ENCODE measurements at places on chromosomes 12 and 14. TPM values are rescaled to one million over a fixed set of nuclear protein-coding genes. Genes with fewer than 3 reads are reported as not detected.

- H3K27me3 ChIP-seq, result no peaks in the 10 kb centered on the region
- 0 out of 2 replicates have a peak, but pooled peaks cover 3% of the 10 kb centered on the region for H3K4me1 ChIP-seq
- no peak overlapping the region for H3K4me3 ChIP-seq
- DNase-seq, result no peak
Measured at GRCh38 chr14:96176275-96176674, 28.4 kb upstream of the BDKRB2 start.

- DNase-seq, result no peak
- H3K4me1 ChIP-seq, result no peaks in the 10 kb centered on the region
- peaks cover 6% of the 10 kb centered on the region for H3K27me3 ChIP-seq
- no peak overlapping the region for H3K4me3 ChIP-seq
Measured at GRCh38 chr14:38941488-38941887, 161.5 kb downstream of the SEC23A start.

DNA sequence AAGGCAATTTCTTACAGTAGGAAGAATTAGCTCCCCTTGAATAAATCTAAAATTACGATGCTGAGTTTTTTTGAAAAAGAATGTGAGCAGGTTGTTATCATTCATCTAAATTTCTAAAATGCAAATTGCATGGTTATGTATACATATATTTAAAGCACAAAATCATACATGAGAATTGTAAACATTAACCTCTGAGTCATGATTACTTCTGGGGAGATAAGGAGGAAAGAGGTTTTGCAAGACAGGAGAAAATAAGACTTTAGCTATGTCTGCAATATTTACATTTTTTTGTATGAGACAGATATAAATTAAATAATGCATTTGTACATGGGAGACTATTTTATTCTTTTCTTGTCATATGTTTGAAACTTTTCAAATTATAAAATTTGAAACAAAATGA lies 72.2 kb downstream of the TSPAN8 start:
- no peaks in the 10 kb centered on the region for H3K27me3 ChIP-seq
- no peak for DNase-seq
- H3K36me3 ChIP-seq, result peaks cover 11% of the 10 kb centered on the region
- no peak overlapping the region for H3K4me3 ChIP-seq
- H3K27ac ChIP-seq, result no peak overlapping the region

DNA sequence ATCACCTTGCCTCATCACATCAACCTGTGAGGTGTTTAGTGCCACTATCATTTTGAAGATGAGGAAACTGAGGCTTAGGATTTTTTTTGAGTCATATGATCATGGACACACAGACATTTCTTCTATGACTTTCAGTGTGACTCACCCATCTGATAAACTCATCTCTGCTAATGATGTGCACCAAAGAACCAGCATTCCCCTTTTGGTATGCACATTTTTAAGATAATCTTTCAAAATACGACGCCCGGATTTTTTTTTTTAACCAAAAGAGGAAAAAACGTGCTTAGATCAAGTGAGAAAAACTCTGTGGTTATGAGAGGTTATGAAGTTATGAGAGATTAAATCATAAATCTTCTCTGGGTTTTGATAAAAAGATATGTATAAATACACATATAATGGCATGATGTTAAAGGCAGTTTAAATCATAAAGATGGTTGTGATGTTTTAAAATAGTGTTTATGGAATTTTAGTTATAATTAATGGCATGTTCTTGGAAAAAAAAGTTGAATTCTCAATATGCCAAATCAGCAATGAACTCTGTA lies 948.1 kb downstream of the TMTC2 start:
- peaks cover 8% of the 10 kb centered on the region for H3K4me1 ChIP-seq
- no peaks in the 10 kb centered on the region for H3K27me3 ChIP-seq
- DNase-seq, result no peak
- peak overlapping the region; percentile 5 for H3K27ac ChIP-seq

GRCh38 chr12:8031872-8032241 lies 659 bp upstream of the FOXJ2 start:
- no peak for DNase-seq
- peak overlapping the region; percentile 84 for H3K4me3 ChIP-seq
- 0 out of 2 replicates have a peak overlapping the region, but pooled peaks have one; percentile 69 for H3K27ac ChIP-seq
- H3K27me3 ChIP-seq, result no peaks in the 10 kb centered on the region
- peaks cover 49% of the 10 kb centered on the region for H3K4me1 ChIP-seq

- DNase-seq, result no peak
- no peaks in the 10 kb centered on the region for H3K27me3 ChIP-seq
- H3K27ac ChIP-seq, result no peak overlapping the region
- H3K4me1 ChIP-seq, result no peaks in the 10 kb centered on the region
Measured at GRCh38 chr12:117456076-117456475, 94.7 kb upstream of the NOS1 start.

Gene B4GALNT1
- total RNA-seq, result 1.2 TPM

Gene WSCD2
- 1.6 TPM for total RNA-seq

Gene KIF5A
- total RNA-seq, result 16.1 TPM

DNA sequence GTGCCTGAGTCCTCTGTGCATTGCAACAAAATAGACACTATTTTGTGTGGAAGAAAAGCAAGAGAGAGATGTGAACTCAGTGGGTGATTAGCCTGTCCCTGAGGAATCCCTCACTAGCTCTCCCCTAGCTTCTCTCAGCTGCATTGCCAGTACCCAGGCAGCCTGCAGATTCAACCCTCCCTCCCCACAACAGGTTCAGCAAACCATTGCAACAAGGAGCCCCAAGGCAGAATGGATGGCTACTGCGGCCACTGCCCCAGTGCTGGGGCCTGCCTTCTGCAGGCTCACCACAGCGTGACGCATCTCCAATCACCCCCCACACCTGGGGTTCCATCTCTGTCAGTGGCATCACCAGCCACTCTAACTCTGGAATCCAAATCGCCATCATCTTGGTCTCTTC lies 2.3 kb downstream of the CRACR2A start:
- peaks cover 29% of the 10 kb centered on the region for H3K27me3 ChIP-seq
- H3K4me1 ChIP-seq, result peaks cover 8% of the 10 kb centered on the region
- no peaks in the 10 kb centered on the region for H3K36me3 ChIP-seq
- DNase-seq, result no peak
- H3K4me3 ChIP-seq, result no peak overlapping the region

DNA sequence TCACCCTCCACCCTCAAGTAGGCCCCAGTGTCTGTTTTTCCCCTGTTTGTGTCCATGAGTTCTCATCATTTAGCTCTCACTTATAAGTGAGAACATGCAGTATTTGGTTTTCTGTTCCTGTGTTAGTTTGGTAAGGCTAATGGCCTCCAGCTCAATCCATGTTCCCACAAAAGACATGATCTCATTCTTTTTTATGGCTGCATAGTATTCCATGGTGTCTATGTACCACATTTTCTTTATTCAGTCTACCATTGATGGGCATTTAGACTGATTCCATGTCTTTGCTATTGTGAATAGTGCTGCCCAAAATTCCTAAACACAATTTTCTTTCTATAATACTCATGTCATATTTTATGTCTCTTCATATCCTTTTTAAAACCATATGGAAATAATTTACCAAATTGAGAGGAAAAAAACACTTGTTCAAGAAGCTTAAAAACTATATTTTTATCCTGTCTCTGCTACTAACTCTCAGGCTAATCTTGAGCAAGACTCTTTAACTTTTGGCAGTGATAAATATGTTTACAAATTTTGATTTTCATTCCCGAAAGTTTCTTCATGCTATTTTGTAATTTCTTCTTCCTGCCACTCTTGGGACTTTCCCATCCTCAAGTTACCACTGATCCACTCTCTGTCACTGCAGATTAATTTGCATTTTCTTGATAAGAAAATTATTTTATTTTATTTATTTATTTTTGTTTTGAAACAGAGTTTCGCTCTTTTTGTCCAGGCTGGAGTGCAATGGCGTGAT lies 28.0 kb upstream of the OSBPL8 start:
- H3K27me3 ChIP-seq, result no peaks in the 10 kb centered on the region
- no peak for DNase-seq
- H3K4me1 ChIP-seq, result no peaks in the 10 kb centered on the region
- H3K4me3 ChIP-seq, result no peak overlapping the region
- H3K36me3 ChIP-seq, result no peaks in the 10 kb centered on the region

GRCh38 chr14:32764131-32764530 lies 174.5 kb upstream of the NPAS3 start:
- H3K4me1 ChIP-seq, result no peaks in the 10 kb centered on the region
- no peak overlapping the region for H3K4me3 ChIP-seq
- no peak overlapping the region for H3K27ac ChIP-seq
- DNase-seq, result no peak
- no peaks in the 10 kb centered on the region for H3K27me3 ChIP-seq

GRCh38 chr14:39853441-39853840 lies 421.2 kb upstream of the FBXO33 start:
- peaks cover 10% of the 10 kb centered on the region for H3K4me1 ChIP-seq
- no peak overlapping the region for H3K4me3 ChIP-seq
- H3K27me3 ChIP-seq, result no peaks in the 10 kb centered on the region
- H3K27ac ChIP-seq, result no peak overlapping the region
- DNase-seq, result no peak
- no peaks in the 10 kb centered on the region for H3K36me3 ChIP-seq

GRCh38 chr14:74299061-74299545 lies 3.6 kb downstream of the ABCD4 start:
- H3K36me3 ChIP-seq, result peaks cover 26% of the 10 kb centered on the region
- H3K27ac ChIP-seq, result peak overlapping the region; percentile 81
- no peaks in the 10 kb centered on the region for H3K27me3 ChIP-seq
- H3K4me3 ChIP-seq, result no peak overlapping the region

Gene PAPLN
- total RNA-seq, result 9.3 TPM

GRCh38 chr12:109557805-109558204 lies 15.5 kb downstream of the MMAB start:
- H3K27ac ChIP-seq, result no peak overlapping the region
- H3K36me3 ChIP-seq, result peaks cover 13% of the 10 kb centered on the region
- no peak overlapping the region for H3K4me3 ChIP-seq
- peaks cover 3% of the 10 kb centered on the region for H3K4me1 ChIP-seq

Gene NDRG2
- total RNA-seq, result 30.1 TPM

GRCh38 chr14:89304972-89305703 lies 111.9 kb downstream of the FOXN3 start:
- H3K4me3 ChIP-seq, result no peak overlapping the region
- no peak for DNase-seq
- H3K27ac ChIP-seq, result peak overlapping the region; percentile 98

- no peak overlapping the region for H3K27ac ChIP-seq
- peak; percentile 37 for DNase-seq
- peaks cover 38% of the 10 kb centered on the region for H3K27me3 ChIP-seq
- H3K4me3 ChIP-seq, result peak overlapping the region; percentile 75
- H3K4me1 ChIP-seq, result peaks cover 12% of the 10 kb centered on the region
- H3K36me3 ChIP-seq, result no peaks in the 10 kb centered on the region
Measured at GRCh38 chr12:1606021-1606622, 11.7 kb upstream of the FBXL14 start.

- DNase-seq, result no peak
- no peaks in the 10 kb centered on the region for H3K27me3 ChIP-seq
- H3K4me3 ChIP-seq, result no peak overlapping the region
Measured at GRCh38 chr12:46553911-46554310, 181.3 kb upstream of the SLC38A2 start.

DNA sequence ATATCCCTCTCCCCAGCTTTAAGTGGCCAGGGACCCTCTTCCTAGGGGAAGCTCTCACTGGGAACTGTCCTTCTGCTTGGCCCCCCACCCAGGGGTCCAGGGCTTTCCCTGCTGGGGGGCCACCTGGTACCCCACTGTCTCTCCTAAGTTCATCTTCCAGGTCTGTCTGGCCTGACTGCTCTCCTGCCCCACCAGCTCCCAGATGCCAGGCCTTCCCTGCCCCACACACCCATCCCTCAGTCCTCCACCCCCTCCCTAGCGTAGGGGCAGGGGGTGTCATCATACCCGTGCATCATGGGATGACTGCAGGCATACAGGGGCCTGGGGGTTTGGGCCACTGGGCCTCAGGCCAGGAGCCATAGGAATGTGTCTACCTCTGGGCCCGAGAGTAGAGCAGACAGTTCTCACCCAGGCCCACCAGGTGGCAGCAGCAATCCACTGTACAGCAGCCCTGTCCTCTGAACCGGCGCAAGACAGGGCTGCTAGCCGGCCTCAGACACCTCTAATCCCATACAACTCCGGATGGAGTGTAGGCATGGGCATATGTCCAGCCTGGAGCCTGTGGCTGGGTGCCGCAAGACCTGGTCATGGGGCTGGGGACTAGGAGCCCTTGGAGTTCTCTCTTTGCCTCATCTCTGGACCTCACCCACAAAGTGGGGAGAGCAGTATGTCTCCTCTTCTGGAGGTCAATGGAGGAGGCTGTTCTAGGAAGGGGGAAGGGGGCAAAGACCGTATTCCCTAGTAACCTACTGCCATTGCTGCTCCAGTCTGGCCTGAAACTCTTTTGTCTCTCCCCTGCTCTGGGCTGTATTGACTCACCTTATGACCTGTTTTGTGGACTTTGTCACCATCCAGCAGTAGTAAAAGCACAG lies 10.0 kb upstream of the SMARCD1 start:
- H3K4me3 ChIP-seq, result no peak overlapping the region
- H3K27ac ChIP-seq, result peak overlapping the region; percentile 72
- peaks cover 8% of the 10 kb centered on the region for H3K27me3 ChIP-seq
- no peaks in the 10 kb centered on the region for H3K36me3 ChIP-seq

Gene SMCO2
- 0.32 TPM for total RNA-seq

DNA sequence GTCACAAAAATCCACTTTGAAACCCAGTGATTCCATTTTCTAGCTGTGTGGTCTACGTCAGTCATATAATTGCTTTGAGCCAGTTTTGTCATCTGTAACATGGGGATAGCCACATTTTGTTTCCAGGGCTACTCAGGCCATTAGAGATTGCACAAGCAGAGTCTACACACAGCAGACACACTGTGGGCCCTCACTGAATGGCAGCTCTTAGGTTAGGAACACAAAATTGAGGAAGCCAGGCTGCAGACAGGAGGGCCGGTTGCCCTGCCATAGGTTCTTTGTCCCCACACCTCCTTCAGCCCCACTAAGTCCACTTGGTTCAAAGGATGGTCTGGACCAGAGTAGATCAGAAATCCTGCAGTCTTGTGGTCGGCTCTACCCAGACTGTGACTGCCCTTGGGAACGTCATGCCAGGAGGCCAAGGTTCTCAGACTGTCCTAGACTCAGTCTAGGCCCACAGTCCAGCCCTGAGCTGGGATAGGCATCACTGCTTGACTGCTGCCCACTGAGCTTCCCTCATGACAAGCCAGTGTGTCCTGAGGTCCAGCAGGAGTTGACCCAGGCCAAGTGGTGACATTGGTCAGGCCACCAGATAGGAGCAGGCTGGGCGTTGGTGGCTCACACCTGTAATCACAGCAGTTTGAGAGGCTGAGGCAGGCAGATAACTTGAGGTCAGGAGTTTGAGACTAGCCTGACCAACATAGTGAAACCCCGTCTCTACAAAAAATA lies 3.8 kb upstream of the MYH7 start:
- no peaks in the 10 kb centered on the region for H3K36me3 ChIP-seq
- H3K27ac ChIP-seq, result no peak overlapping the region

Measured in WTC11 (cell line).